ENCODE measurements at places on chromosomes 6 and 20.

DNA sequence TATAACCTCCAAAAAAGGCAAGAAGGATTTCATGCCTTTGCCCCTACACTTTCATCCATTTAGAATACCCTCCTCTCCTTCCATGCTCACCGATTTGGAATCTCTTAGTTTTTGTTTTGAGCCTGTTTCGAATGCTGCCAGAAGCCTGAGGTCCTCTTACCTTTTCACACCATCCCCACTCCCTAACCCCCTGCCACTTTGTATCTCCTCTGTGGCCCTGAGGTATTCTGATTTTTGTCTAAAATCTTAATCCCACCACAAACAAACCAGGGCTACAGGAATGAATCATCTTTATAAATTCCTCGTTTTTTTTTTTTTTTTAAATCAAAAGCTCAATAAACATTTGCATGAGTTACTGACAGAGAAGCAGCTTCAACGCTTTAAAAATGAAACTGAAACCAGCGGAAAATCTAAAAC is 1.6 kb upstream of the RPS12 start:
- no peak for DNase-seq

DNA sequence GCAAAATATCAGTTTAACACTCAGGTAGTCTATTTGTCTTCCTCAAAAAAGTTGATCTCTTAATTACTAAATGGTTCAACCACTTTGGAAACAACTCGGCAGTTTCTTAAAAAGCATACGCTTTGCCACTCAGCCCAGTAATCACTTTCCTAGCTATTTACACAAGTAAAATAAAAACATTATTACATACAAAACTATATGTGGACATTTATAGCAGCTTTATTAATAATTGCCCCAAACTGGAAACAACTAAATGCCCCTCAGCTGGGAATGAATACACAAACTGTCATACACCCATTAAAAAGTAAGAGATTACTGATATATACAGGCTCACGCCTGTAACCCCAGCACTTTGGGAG is 7.4 kb downstream of the EEF1A1 start:
- DNase-seq: no peak

- DNase-seq: no peak
Measured at GRCh38 chr6:35385457-35386202, 43.3 kb downstream of the PPARD start.

DNA sequence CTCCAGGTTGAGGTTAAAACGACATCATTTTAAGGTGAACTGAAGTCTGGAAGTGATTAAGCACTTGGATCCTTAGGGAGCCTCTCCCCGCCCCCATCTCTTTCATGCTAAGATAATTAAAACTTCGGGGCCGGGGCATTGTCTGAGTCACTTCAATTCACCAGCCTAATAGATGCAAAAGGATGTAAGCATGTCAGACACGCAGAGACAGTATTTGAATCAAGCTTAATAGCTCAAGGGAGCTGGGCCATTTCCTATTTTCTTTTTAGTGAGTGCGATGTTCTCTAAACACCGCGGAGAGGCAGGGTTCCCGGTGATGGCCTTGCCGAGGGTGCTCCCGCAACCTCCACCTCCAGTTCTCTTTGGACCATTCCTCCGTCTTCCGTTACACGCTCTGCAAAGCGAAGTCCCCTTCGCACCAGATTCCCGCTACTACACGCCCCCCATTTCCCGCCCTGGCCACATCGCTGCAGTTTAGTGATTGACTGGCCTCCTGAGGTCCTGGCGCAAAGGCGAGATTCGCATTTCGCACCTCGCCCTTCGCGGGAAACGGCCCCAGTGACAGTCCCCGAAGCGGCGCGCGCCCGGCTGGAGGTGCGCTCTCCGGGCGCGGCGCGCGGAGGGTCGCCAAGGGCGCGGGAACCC is 516 bp upstream of the IRF4 start:
- DNase-seq: no peak

- DNase-seq: no peak
Measured at GRCh38 chr6:157203312-157203744, 120.0 kb downstream of the TMEM242 start.

GRCh38 chr6:15770347-15771143 is 107.7 kb upstream of the DTNBP1 start:
- no peak for DNase-seq

- no peak for DNase-seq
Measured at GRCh38 chr6:96066376-96066775, 50.6 kb downstream of the FUT9 start.

DNA sequence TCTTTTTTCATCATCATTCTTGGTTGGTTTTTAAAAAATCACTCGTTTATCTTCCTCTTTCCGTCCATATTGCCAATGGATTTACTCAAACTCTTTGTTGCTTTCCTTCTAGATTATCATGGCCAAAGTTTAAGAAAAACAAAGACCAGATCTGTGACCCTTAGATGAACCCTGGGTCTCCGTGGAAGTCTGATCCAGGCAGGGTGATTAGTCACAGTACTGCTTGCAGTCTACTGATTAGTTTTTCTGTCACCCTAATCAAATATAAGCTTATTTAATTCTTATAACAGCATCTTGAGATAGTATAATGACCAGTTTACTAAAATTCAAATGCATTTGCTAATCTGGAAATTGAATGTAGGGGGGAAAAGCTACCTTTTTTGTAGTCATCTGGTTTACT is 6.0 kb upstream of the SMIM28 start:
- DNase-seq: no peak

- DNase-seq: peak; percentile 71
Measured at GRCh38 chr6:166342349-166343149, at the start of gene SFT2D1. Gene SFT2D1, minus strand, starts transcription at chr6:166342545. Its CDS starts 64 bp downstream, at chr6:166342481.

DNA sequence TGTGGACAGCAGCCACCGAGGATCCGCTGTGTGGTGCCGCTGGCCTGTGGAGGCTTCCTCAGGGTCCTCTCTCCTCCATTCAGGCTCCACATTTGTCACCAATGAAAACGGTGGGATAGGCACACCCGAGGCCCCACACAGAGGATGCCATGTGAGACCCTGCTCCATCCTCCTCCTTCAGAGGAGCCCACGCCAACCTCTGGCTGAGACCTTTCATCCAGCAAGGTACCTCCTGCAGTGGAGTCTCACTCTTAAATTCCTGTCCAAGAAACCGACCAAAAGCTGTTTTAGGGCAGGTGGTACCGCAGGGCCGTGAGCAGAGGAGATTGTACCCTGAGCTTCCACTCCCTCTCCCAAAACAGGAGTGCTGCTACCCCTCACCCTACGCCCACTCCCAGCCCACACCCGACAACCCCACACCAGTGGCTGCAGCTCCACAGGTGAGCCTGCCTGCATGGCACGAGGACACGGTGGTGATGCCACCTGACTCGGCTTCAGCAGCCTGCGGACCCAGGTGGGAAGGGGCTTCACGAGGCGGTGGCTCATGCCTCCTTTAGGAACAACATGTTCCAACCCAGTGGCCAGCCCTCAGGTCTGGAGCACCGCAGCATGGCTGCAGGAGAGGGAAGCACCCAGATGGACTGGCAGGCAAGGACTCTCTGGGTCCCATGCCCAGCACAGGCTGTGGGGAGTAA is 237.6 kb upstream of the AFDN start:
- DNase-seq: no peak

GRCh38 chr6:63458480-63459115 is 113.7 kb upstream of the LOC128125822 start:
- no peak for DNase-seq

- no peak for DNase-seq
Measured at GRCh38 chr6:106620931-106621672, 8.2 kb downstream of the RTN4IP1 start.

DNA sequence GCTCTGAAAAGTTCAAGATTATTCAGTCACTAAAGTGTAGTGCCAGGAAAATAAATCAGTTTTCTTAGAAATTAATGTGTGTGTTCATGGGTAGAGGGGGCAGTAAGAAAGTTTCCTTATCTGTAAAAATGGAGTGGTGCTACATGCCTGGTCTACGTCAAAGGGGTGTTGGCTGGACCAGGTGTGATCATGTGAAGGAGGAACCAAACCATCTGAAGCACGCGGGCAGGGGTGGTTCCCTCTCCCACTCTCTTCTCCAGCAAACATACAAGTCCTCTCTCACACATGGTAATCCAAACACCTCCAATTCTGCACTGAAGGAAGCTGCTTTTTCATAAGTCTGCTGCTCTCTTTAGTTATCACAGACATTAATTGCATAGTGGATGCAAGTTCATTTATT is 63.1 kb downstream of the CLIC5 start:
- DNase-seq: no peak

- DNase-seq: no peak
Measured at GRCh38 chr20:41017448-41018042, 11.1 kb upstream of the TOP1 start.

- DNase-seq: no peak
Measured at GRCh38 chr20:16316513-16316912, 256.7 kb downstream of the KIF16B start.

DNA sequence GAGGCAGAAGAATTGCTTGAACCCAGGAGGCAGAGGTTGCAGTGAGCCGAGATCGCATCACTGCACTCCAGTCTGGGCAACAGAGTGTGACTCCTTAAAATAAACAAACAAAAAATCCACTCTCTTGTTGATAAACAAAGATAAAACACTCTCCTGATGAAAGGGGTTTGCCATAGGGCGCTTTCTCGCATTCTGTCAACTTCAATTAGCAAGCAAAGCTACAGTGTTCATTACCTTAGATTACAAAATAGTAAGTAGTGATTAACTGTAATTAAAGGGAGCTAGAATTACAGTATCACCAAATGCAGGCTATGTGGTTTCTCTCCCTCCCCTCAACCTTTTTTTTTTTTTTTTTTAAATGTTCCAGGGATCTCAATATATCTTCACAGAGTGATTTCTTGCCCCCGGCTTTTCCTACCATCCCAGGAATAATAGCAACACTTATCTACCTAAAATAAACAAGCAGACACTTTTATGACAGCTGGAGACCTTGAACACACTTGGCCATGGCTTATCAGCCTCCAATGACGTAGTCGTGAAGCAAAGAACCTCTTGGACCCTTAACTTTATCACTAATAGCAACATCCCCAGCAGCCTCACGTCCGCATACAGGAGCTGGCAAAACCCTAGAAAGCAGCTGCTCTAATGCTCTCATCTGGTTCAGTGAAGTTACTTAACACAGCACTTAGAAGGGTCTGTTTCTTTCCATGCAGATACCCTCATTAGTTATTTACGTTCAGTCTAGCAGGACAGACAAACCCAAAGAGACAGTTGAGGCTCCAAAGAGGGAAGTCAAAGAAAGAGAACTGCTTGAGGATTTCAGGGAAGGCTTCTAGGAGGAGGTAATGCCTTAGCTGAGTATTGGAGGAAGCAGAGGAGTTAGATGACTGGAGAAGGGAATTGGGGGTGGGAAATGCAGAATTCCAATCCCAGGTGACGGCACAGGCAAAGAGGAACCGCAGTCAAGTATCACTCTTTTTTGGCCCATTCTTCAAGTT is 37.9 kb upstream of the NEDD9 start:
- DNase-seq: no peak

DNA sequence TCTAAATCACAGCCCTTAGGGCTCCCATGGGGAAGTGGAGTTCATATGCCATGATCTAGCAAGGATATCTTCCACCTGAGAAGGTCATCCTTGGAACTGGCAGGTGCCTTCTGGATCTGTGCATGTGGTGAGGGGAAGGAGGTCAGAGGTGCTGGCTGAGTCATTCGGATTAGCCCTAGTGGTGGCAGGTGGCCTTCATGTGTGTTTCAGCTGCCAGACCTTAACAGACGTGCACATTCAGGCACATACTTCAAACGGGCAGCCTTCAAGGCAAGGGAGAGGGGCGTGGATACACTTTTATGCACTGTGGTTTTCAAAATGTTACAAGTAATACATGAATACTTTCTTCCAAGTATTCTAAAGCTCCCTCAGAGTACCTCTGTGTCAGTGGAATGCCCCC is 51.2 kb downstream of the BMP6 start:
- no peak for DNase-seq

GRCh38 chr6:17367868-17368267 is 25.5 kb upstream of the CAP2 start:
- DNase-seq: no peak

DNA sequence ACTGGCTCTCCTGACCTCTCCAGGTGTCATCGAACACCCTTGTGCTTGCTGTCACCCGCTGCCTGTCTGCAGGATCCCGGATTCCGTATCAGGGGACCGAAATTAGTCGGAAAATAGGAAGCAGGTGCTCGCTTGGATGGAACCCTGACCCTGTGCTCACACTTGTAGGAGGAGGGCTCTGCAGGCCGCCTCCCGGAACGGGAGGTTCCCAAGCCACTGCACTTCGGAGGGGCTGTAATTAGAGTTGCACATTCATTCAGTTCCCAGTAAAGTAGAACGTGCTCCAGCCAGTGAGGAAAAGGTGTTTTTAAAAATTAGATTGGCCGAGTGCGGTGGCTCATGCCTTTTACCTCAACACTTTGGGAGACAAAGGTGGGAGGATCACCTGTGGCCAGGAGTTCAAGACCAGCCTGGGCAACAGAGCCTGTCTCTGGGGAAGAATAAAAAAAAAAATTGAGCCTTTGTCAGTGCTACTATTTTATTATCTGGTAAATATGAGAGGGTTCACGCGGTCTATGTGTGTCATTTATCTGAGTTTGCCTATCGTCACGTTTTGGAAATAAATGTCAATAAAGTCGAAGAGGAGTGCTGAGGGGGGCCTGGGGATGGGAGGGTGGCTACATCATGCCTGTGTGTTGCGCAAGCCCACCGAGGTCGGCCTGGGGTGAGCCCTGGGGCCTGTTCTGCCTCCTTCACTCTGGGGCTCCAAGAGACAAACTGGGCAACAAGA is 1.5 kb upstream of the GMEB2 start:
- peak; percentile 70 for DNase-seq

- no peak for DNase-seq
Measured at GRCh38 chr20:18154342-18154741, 16.7 kb downstream of the KAT14 start.

GRCh38 chr20:7497985-7498384 is 442.3 kb downstream of the HAO1 start:
- no peak for DNase-seq

DNA sequence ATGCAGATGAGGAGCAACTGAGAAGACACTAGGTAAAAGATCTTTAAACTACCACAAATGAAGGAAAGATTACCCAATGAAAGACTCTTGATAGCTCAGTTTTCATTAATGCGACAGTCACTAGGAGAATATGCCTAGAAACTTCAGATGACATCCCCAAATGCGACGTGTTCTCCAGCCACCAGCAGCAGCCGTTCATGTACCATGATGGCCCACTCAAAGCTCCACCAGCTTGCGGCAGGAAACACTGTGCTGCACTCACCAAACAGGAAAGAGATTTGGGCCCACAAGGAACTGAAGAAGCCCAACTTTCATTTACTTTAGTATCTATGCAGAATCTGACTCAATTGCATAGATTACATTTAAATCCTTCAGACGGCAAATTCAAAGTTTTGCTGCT is 7.5 kb downstream of the DIDO1 start:
- DNase-seq: peak; percentile 53

GRCh38 chr6:41093729-41094128 is 21.0 kb downstream of the NFYA start:
- no peak for DNase-seq

- DNase-seq: no peak
Measured at GRCh38 chr6:26092443-26092842, 5.2 kb downstream of the HFE start.

GRCh38 chr6:4463236-4463635 is 313.0 kb upstream of the CDYL start:
- DNase-seq: no peak

- peak; percentile 49 for DNase-seq
Measured at GRCh38 chr20:45097485-45098102, 3.3 kb downstream of the KCNS1 start.

GRCh38 chr6:164109770-164110140 is 695.2 kb downstream of the QKI start:
- DNase-seq: no peak
